LHCN-M2 (cell line): ENCODE measurements at places on chromosomes 5 and 9. TPM values are rescaled to one million over a fixed set of nuclear protein-coding genes. Genes with fewer than 3 reads are reported as not detected.

The TMEM215 gene
- not detected in 2 replicates for total RNA-seq

The SLC6A18 gene
- total RNA-seq, result not detected in 2 replicates

The FLT4 gene
- 3.2 and 4.5 TPM in 2 replicates for total RNA-seq

The GADD45G gene
- 0.92 TPM in 1 of 2 replicates, not detected in the other for total RNA-seq

The SLCO6A1 gene
- total RNA-seq, result not detected in 2 replicates

The RICTOR gene
- total RNA-seq, result 11.7 and 17.3 TPM in 2 replicates

The PPP1R2B gene
- total RNA-seq, result 0.06 TPM in 1 of 2 replicates, not detected in the other

GRCh38 chr5:29697278-29697677, 1496.2 kb upstream of the CDH6 start:
- DNase-seq, result no peak

DNA sequence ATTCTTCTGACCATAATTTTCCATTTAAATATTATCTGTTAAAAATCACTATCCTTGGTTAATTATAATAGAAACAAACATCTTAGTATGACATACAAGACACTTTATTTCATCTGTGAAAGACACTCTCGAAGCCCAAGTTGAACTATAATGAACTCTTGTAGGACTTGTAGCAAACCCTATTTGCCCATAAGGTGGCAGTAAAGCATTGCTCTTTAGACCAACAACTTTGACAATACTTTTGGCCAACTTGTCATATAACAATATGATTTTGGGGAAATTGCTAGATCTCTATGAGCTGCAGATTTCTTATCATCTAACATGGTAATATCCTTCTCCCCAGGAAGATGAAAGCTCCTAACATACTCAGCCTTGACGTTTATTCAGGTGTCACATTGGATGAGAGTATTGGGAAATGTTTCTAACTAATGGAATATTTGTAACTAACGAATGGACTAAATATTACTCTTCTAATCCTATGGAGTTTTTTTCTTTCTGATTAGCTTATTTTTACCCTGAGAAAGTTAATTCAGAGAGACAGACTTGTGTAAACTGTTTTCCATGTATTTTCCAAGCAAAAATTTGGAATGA, 11.0 kb downstream of the SPINK14 start:
- peak; percentile 50 for DNase-seq

GRCh38 chr9:2465921-2466460, 155.6 kb upstream of the VLDLR start:
- DNase-seq, result no peak

GRCh38 chr9:110115341-110115820, 92.6 kb downstream of the C9orf152 start:
- peak; percentile 56 for DNase-seq

GRCh38 chr5:141681695-141682641, at the start of gene ARAP3:
Gene ARAP3 (minus strand): TSS chr5:141682230. CDS start chr5:141680486, 1,744 bp downstream.
- DNase-seq, result peak; percentile 59

- peak; percentile 79 for DNase-seq
Measured at GRCh38 chr5:138449501-138450239, 10.8 kb downstream of the REEP2 start.

DNA sequence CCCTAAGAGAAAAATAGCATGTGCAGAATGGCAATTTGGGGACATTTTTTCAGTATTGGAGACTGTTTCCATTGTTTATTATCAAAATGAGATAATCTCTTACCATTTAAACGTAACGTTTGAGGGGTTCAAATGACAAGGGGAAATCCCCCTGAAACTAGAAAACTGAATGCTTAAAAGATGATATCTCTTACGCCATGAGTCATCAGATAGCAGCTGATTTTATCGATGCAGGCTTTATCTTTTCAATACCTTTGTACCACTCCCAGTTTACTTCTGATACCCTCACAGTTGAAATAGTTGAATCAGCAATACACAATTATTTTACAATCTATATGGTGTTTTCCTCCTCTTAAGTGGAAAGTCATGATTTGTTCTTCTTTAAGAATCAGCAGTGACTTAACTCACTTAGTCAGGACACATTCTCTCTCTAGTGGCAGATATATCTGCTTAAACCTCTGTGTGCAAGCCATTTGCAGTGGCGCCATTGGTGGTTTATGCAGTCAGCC, 29.2 kb downstream of the OSMR start:
- DNase-seq, result no peak

DNA sequence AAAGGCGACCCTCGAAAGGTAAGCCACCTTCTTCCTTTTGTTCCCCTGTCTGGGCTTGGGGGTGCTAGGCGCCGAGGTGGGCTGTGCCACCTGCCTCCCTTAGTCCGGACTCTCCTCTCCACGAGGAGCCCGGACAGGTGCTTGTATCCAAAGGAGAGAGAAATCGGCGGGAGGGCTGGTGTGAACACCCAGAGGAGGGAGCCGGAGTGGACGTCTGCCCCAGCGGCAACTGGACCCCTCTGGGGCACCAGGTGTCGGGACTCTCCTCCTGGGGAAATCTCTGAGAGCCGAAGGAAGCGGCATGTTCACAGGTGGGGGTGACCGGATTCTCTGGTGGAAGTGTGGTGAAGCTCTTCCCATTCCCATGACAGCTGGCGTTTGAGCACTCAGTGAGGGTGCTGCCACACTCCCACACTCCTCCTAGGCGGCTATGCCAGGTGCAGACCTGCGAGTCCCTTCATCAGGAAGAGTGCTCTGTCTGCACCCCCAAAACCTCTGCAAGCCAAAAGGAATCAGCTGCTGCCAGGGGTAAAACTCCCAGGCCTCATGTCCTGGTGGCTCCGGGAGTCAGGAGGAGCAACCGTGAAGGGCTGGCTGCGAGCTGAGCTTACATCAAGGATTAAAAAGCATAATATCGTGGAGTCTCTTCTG, 921 bp downstream of the KCNIP1 start:
- no peak for DNase-seq
